ENCODE measurements at places on chromosomes 2 and 18.

- H3K27me3 ChIP-seq: no peaks in the 10 kb centered on the region
- no peaks in the 10 kb centered on the region for H3K36me3 ChIP-seq
- no peak for DNase-seq
- H3K4me1 ChIP-seq: peaks cover 38% of the 10 kb centered on the region
These were observed 95.9 kb upstream of the MGAT4A start for GRCh38 chr2:98826856-98827255.

GRCh38 chr2:6793371-6793770 is 72.3 kb downstream of the CMPK2 start:
- H3K4me3 ChIP-seq: no peak overlapping the region
- H3K4me1 ChIP-seq: no peaks in the 10 kb centered on the region
- peaks cover 5% of the 10 kb centered on the region for H3K27me3 ChIP-seq
- H3K27ac ChIP-seq: no peak overlapping the region
- no peak for DNase-seq

- no peak for DNase-seq
- no peak overlapping the region for H3K4me3 ChIP-seq
These were observed 40.1 kb downstream of the SERPINE2 start for GRCh38 chr2:223998948-223999347.

GRCh38 chr2:155733091-155733853 is 599.2 kb downstream of the NR4A2 start:
- no peak overlapping the region for H3K4me3 ChIP-seq
- no peak overlapping the region for H3K27ac ChIP-seq
- DNase-seq: no peak
- H3K27me3 ChIP-seq: no peaks in the 10 kb centered on the region

- no peaks in the 10 kb centered on the region for H3K4me1 ChIP-seq
- H3K36me3 ChIP-seq: no peaks in the 10 kb centered on the region
These were observed 513.4 kb downstream of the TNS1 start for GRCh38 chr2:217489145-217489960.

- no peaks in the 10 kb centered on the region for H3K36me3 ChIP-seq
- no peak overlapping the region for H3K4me3 ChIP-seq
- H3K27ac ChIP-seq: no peak overlapping the region
These were observed 37.0 kb downstream of the TWIST2 start for GRCh38 chr2:238884812-238885408.
